ENCODE measurements at places on chromosomes 6 and 20. TPM values are rescaled to one million over a fixed set of nuclear protein-coding genes. Genes with fewer than 3 reads are reported as not detected.

- peaks cover 4% of the 10 kb centered on the region for H3K4me1 ChIP-seq
- H3K27ac ChIP-seq, result no peak overlapping the region
- no peak for DNase-seq
- peaks cover 6% of the 10 kb centered on the region for H3K36me3 ChIP-seq
- no peak overlapping the region for H3K4me3 ChIP-seq
Observed at GRCh38 chr6:2782356-2782708, 17.1 kb downstream of the WRNIP1 start.

DNA sequence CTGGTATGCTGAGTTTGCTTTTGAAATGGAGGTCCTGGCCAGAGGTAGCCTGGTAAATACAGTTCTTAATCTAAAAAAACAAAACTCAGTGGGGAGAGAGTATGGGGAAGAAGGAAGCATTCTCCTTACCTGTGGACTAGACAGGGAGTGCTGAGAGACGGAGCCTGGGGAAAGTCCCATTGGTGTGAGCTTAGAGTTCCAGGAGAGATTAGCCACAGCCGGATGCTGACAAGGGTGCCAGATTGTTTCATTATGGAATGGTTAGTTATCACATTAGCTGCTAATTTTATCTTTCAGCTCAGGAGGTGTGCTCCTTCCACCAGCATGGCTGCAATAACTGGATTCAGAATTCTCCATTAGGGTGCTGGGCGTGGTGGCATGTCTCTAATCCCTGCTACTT lies 75.9 kb downstream of the RREB1 start:
- no peaks in the 10 kb centered on the region for H3K27me3 ChIP-seq
- no peak overlapping the region for H3K27ac ChIP-seq
- H3K4me1 ChIP-seq, result no peaks in the 10 kb centered on the region
- H3K4me3 ChIP-seq, result no peak overlapping the region

GRCh38 chr20:62899633-62900051 lies 26.7 kb downstream of the DIDO1 start:
- no peak overlapping the region for H3K4me3 ChIP-seq
- peaks cover 49% of the 10 kb centered on the region for H3K36me3 ChIP-seq
- H3K27ac ChIP-seq, result no peak overlapping the region
- peaks cover 33% of the 10 kb centered on the region for H3K4me1 ChIP-seq
- DNase-seq, result peak; percentile 78

DNA sequence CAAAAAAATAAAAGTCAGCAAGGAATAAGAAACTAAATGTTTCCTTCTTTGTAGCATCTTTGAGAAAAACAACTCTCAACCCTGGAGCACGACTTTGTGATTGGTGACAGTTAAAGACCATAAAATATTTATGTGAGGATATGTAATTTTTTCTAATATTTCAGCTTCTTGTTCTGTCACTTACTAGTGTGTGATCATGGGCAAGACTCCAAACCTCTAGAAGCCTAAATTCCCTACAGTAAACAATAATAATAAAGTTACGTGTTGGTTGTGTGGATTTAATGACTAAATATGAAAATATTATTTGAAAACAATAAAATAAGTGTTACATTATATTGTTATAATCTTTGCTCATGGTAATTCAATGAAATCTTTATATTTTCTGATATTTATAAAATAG lies 735.6 kb upstream of the MARCKS start:
- no peaks in the 10 kb centered on the region for H3K4me1 ChIP-seq
- H3K27me3 ChIP-seq, result no peaks in the 10 kb centered on the region
- no peaks in the 10 kb centered on the region for H3K36me3 ChIP-seq
- H3K4me3 ChIP-seq, result no peak overlapping the region

- no peaks in the 10 kb centered on the region for H3K36me3 ChIP-seq
- DNase-seq, result peak; percentile 13
- H3K27me3 ChIP-seq, result no peaks in the 10 kb centered on the region
- no peak overlapping the region for H3K27ac ChIP-seq
- H3K4me3 ChIP-seq, result no peak overlapping the region
Observed at GRCh38 chr6:52499026-52499425, 77.8 kb downstream of the TRAM2 start.

- H3K4me1 ChIP-seq, result no peaks in the 10 kb centered on the region
- H3K4me3 ChIP-seq, result no peak overlapping the region
- no peak overlapping the region for H3K27ac ChIP-seq
Observed at GRCh38 chr6:154154389-154154967, 115.4 kb downstream of the OPRM1 start.

DNA sequence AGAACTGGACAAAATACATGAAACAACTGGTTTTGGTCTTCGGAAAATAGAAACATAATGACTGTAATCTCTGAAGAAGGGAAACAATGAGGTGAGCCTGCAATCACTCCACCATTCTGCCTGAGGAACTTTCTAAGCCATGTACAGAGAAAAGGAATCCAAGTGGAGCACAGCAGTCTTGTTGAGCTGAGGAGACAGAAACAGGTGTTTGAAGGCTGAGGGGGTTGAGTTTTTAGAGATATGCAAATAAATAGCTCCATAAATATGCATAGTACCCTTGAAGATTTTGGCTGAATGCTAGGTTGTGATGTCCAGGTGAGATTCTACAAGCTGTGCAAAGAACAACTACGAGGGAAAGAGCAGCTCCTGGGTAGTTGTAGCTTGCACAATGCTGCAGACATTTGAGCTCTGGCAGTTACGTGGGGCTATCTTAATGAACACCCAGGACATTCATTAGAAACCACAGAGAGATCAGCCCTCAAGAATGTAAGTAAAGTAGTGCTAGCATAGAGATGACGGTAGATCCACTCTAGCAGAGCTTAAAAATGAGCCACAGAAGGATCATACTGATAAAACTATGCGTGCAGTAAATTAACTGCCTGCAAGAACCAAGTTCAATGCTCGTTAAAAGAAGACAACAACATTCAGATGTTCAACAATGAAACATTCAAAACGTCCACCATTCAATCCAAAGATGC lies 24.3 kb downstream of the TUBB2B start:
- H3K36me3 ChIP-seq, result no peaks in the 10 kb centered on the region
- DNase-seq, result no peak
- H3K4me3 ChIP-seq, result no peak overlapping the region

- no peak overlapping the region for H3K4me3 ChIP-seq
- DNase-seq, result peak; percentile 54
- no peaks in the 10 kb centered on the region for H3K27me3 ChIP-seq
- no peaks in the 10 kb centered on the region for H3K4me1 ChIP-seq
- H3K27ac ChIP-seq, result no peak overlapping the region
Observed at GRCh38 chr20:49424536-49424935, 57.9 kb downstream of the KCNB1 start.

GRCh38 chr20:50261471-50262212 lies 71.0 kb downstream of the CEBPB start:
- DNase-seq, result no peak
- no peak overlapping the region for H3K27ac ChIP-seq
- H3K4me3 ChIP-seq, result no peak overlapping the region
- H3K27me3 ChIP-seq, result no peaks in the 10 kb centered on the region

DNA sequence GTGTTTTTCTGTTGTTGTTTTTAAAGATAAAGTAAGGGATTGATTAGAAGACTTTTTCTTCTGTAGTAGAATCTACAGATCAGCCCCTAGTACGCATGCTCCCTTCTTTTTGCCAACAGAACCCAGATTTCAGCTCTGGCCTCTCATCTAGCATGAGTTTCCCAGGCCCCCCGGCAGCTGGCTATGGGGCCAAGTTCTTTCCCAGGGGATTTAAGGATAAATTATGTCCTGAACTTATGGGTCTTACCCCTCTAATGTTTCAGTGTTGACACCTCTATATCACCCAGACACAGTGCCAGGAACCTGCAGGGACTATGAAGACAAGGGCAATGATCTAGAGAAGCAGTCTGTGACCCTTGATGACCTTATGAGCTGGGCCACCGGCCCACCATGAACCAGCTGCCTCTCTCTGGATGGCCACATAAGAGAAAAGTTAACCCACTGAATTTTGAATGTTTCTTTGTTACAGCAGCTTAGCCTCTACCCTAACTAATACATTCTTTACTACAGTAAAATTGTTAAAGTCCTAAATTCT lies 150.5 kb downstream of the UNC5CL start:
- no peak overlapping the region for H3K27ac ChIP-seq
- H3K27me3 ChIP-seq, result no peaks in the 10 kb centered on the region
- no peaks in the 10 kb centered on the region for H3K36me3 ChIP-seq
- no peaks in the 10 kb centered on the region for H3K4me1 ChIP-seq

GRCh38 chr6:20620043-20620442 lies 85.8 kb downstream of the CDKAL1 start:
- H3K36me3 ChIP-seq, result no peaks in the 10 kb centered on the region
- no peaks in the 10 kb centered on the region for H3K27me3 ChIP-seq
- no peak for DNase-seq
- H3K27ac ChIP-seq, result no peak overlapping the region

DNA sequence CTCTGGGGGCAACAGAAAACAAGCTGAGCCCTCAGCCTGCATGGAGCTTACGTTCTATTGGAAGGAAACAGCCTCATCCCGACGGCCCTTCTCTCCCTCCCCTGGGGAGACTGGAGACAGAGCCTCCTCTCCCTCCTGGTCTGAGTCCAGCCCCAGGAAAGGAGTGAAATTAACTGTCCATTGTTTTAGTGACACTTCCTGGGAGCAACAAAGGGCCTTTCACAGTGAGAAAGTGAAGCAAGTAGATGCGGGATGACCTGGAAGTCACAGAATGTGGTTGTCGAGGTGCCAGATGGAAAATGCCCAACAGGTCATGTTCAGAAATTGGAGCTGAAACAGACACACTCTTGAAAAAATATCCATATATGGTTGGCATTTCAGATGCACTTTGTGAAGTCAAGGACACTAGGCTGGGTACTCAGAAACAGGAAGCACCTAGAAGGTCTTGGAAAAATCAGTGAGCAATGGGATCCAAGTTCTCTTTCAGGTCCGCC lies 77.8 kb downstream of the TFAP2C start:
- no peaks in the 10 kb centered on the region for H3K27me3 ChIP-seq
- no peak overlapping the region for H3K27ac ChIP-seq
- H3K4me1 ChIP-seq, result peaks cover 10% of the 10 kb centered on the region
- H3K36me3 ChIP-seq, result no peaks in the 10 kb centered on the region
- H3K4me3 ChIP-seq, result no peak overlapping the region

DNA sequence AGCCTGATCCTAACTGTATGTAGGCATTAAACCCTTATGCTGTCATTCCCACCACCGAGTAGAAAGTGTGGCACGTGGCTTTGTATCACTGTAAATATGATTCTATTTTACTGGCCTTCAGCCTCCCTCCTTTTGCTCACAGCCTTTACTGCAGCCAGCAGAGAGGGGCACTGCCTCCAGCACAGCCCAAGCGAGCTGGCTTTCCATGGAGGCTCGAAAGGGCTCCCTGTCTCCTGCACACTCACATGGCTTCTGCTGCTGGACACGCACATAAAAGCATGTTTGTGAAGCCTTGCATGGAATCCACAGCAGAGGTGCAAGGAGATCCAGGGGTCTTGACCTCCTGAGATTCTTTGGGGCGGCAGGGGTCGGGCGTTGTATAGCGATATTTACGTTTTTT lies 51.3 kb downstream of the RNASET2 start:
- no peak for DNase-seq
- no peaks in the 10 kb centered on the region for H3K27me3 ChIP-seq
- no peaks in the 10 kb centered on the region for H3K36me3 ChIP-seq

- H3K27me3 ChIP-seq, result peaks cover 6% of the 10 kb centered on the region
- peaks cover 10% of the 10 kb centered on the region for H3K36me3 ChIP-seq
Observed at GRCh38 chr6:30572148-30572547, 906 bp downstream of the ABCF1 start.

GRCh38 chr6:142326540-142326939 lies 24.7 kb downstream of the ADGRG6 start:
- H3K4me3 ChIP-seq, result no peak overlapping the region
- DNase-seq, result no peak
- no peaks in the 10 kb centered on the region for H3K27me3 ChIP-seq
- no peaks in the 10 kb centered on the region for H3K36me3 ChIP-seq
- no peak overlapping the region for H3K27ac ChIP-seq
- H3K4me1 ChIP-seq, result peaks cover 44% of the 10 kb centered on the region

- no peak overlapping the region for H3K4me3 ChIP-seq
- H3K27me3 ChIP-seq, result no peaks in the 10 kb centered on the region
- DNase-seq, result no peak
- no peaks in the 10 kb centered on the region for H3K36me3 ChIP-seq
Observed at GRCh38 chr6:100105919-100106529, 112.0 kb upstream of the MCHR2 start.

- H3K4me3 ChIP-seq, result no peak overlapping the region
- no peak for DNase-seq
- no peaks in the 10 kb centered on the region for H3K36me3 ChIP-seq
- H3K27ac ChIP-seq, result no peak overlapping the region
Observed at GRCh38 chr6:156697225-156697830, 79.8 kb upstream of the ARID1B start.

DNA sequence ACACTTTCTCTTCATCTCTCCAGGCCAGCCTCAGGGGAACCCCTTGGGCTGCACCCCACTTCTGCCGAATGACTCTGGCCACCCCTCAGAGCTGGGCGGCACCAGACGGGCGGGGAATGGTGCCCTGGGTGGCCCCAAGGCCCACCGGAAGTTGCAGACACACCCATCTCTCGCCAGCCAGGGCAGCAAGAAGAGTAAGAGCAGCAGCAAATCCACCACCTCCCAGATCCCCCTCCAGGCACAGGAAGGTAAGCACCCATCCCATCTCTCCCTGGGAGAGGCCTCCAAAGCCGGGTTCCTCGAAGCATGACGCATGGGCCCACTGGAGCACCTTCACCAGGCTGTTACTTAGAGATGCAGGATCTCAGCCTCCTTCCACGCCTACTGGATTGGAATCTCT lies 11.3 kb downstream of the MDFI start:
- no peak overlapping the region for H3K27ac ChIP-seq
- no peak for DNase-seq
- no peak overlapping the region for H3K4me3 ChIP-seq
- H3K36me3 ChIP-seq, result no peaks in the 10 kb centered on the region
- peaks cover 16% of the 10 kb centered on the region for H3K4me1 ChIP-seq

- DNase-seq, result peak; percentile 80
- no peak overlapping the region for H3K27ac ChIP-seq
Observed at GRCh38 chr6:130322673-130323268, 43.0 kb upstream of the TMEM200A start.

- H3K27ac ChIP-seq, result peak overlapping the region; percentile 94
- peak; percentile 90 for DNase-seq
- no peaks in the 10 kb centered on the region for H3K27me3 ChIP-seq
- peak overlapping the region; percentile 47 for H3K4me3 ChIP-seq
- H3K36me3 ChIP-seq, result no peaks in the 10 kb centered on the region
Observed at GRCh38 chr6:41578217-41579087, 32.3 kb downstream of the FOXP4 start.

PCSK2 gene
- total RNA-seq, result 1.1 TPM

HSPA12B gene
- total RNA-seq, result 6.5 TPM

CEP162 gene
- total RNA-seq, result 9.2 TPM

TSBP1 gene
- total RNA-seq, result not detected

MEP1A gene
- not detected for total RNA-seq

HSF2 gene
- total RNA-seq, result 18.1 TPM

EBF4 gene
- 0.66 TPM for total RNA-seq

HLA-DRB1 gene
- total RNA-seq, result 0.38 TPM

CHRNA4 gene
- 3.9 TPM for total RNA-seq

SLA2 gene
- total RNA-seq, result 0.62 TPM

KLC4 gene
- total RNA-seq, result 22.4 TPM

HEY2 gene
- total RNA-seq, result 3.7 TPM

Measured in GM23338 (cell line).